ENCODE measurements at places on chromosomes 7 and 10.

DNA sequence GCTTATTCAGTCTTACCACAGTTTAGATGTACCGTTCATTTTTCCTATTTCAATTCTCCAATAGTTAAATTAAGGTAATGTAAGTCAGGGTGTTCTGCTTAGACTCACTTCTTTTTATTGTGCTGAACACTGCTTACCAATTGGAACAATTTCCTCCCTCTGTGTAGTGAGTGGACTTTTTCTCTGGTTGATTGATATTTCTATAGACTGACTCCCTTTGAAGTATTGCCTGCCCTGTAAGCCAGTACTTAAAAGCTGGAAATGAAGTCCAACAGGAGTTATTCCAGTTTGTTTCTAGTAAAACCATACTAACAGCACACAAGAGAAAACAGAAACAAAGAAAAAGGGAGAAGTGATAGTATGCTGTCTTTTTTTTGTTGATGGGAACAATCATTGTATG, 1674.9 kb downstream of the REEP3 start:
- no peak for DNase-seq

DNA sequence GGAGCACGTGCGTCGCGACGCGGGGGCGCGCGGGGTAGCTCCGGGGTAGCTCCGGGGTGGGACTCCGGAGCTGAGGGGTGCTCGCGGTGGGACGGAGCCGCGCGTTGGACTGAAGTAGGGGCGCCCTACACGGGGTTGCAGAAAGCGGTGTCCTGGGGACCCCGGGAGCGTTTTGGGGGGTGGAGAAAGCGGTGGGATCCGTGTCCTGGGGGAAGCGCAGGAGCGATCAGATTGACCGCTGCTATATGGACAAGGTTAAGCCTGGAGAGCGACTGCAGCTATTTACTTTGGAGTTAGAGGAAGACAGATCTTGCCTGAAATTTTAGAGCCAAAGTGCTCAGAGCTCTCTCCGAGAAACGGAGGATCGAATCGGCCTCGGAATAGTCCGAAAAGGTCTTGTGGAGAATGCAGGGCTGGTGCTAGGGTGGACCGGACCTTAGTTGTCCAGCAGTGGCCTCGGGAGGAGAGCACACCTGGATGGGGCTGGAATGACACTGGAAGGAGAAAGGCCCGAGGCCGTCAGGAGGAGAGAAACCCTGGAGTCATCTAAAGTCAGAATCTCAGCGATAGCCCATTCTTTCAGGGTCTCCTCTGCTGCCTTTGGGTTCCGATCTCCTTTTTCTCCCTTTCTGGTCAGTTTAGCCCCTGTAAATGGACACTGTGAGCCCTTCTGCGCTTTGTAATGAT, 564 bp downstream of the PDSS1 start:
- DNase-seq: no peak

GRCh38 chr7:147859033-147859432, 731.5 kb upstream of the C7orf33 start:
- no peak for DNase-seq

- no peak for DNase-seq
Measured at GRCh38 chr10:61998937-61999336, 97.4 kb downstream of the ARID5B start.

DNA sequence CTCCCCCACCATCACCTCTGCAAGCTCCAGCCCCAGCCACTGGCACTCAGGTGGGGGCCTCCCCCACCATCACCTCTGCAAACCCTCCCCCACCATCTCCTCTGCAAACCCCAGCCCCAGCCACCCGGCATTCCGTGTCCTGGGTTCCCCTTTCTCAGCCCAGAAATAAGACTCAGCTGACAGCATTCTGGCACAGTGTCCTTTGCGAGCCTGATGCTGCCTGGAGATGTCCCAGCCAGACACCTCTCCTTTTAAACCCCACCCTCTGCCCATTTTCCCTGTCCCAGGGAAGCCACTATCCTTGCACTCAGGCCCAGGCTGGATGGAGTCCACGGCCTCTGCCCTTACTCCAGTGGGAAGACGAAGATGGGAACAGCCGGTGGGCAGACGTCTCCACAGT, 49.8 kb downstream of the ELFN1 start:
- DNase-seq: no peak

DNA sequence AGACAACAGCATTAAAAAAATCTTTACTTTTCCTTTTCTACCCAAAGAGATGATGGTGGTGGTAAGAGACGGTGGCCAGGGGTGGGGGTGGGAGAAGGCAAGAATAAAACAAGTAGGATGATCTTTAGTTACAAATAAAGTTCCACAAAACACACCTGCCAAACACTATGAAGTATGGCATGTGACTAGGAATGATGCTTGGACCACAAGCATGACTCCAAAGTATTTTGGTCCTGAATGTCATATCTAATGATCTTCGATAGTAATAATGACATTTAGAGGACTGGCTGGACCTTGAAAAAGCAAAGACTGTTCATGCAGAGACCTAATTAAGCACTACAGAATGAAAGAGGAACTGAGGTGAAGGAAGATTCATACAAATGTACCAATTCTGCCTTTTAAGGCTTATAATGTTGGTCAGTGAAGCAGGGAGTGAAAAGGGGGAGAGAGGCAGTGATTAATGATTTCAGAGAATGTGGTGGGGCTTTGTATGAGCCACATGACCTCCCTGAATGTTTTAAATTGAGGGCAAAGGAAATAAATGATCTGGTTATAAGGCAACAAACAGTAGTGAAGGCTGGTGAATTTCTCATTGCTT, 29.6 kb upstream of the DKK1 start:
- no peak for DNase-seq

- DNase-seq: peak; percentile 12
Measured at GRCh38 chr7:45670717-45671116, 96.5 kb downstream of the ADCY1 start.
